IMR-90 (cell line): ENCODE measurements at places on chromosomes 6 and 20. TPM values are rescaled to one million over a fixed set of nuclear protein-coding genes. Genes with fewer than 3 reads are reported as not detected.

DNA sequence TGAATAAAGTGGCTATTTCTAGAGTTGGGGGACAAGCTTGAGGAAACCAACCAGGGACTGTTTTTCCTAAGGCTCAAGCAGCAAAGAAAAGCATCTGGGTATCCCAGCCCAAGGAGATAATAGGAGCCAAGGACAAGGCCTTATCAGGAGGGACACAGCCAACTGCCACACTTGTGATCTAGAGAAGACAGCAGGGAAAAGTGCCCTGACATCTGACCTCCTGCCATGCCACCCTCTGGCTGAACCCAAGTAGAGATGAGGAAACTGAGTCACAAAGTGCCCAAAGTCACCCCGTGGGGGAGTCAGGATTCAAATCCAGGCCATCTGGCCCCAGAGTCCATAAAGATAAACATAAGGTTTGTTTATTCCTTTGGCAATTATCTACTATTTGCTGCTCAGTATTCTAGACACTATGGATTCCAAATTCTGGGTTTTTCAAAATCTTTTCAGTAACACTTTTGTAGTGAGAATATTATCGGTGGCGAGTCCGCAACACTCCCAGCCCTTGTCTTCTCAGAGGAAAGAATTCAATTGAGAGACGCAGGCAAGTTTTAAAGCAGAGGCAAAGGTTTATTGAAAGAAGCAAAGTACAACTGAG is 3.5 kb upstream of the LBP start:
- DNase-seq: no peak
- H3K4me1 ChIP-seq: peaks cover 4% of the 10 kb centered on the region; the same call in 1 of the 2 replicates
- peaks cover 13% of the 10 kb centered on the region for H3K27me3 ChIP-seq
- H3K36me3 ChIP-seq: no peaks in the 10 kb centered on the region
- no peak overlapping the region for H3K4me3 ChIP-seq

RIPOR3 gene
- total RNA-seq: 0.28 and 0.54 TPM in 2 replicates

AVP gene
- total RNA-seq: not detected in 2 replicates

RIPPLY2 gene
- total RNA-seq: not detected in 2 replicates

DNA sequence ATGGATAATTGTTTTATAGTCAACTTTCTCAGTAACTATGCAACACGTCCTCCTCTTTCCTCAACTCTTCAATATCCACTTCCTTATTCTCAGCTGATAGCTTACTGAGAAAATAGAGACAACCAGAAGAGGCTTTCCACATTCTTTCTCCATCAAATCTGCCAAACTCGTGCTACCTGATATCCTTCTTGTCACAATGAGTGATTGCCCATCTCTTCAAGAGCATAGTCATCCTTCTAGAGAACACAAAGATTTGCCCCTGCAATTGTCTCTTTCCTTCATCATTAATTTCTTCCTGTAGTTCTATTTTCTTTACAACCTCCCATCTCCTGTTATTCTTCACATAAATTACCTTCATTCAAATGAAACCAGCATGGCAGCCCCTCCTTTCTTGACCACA is 75.9 kb upstream of the RGS17 start:
- H3K4me1 ChIP-seq: no peaks in the 10 kb centered on the region
- H3K27me3 ChIP-seq: no peaks in the 10 kb centered on the region
- no peak overlapping the region for H3K4me3 ChIP-seq
- DNase-seq: no peak

DNA sequence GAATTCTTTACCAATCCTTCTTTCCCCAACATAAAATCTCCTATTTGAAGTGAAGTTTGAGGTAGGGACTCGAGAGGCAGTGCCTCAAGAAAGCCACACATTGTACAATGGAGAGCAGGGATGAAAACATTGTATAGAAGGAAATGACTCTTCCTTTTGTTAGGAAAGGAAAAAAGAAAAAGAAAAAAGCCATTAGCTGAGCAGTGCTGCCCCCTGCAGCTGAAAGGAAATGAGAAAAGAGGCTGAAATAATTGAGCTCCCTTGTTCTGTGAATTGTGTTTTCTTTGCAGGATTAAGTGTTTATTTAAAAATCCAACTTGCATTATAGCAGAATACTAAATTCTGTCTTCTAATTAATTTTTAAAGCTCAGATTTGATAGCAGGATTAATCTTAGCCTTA is 162.9 kb upstream of the SASH1 start:
- no peak overlapping the region for H3K27ac ChIP-seq
- peak; percentile 25 for DNase-seq
- no peaks in the 10 kb centered on the region for H3K27me3 ChIP-seq
- no peak overlapping the region for H3K4me3 ChIP-seq

DNA sequence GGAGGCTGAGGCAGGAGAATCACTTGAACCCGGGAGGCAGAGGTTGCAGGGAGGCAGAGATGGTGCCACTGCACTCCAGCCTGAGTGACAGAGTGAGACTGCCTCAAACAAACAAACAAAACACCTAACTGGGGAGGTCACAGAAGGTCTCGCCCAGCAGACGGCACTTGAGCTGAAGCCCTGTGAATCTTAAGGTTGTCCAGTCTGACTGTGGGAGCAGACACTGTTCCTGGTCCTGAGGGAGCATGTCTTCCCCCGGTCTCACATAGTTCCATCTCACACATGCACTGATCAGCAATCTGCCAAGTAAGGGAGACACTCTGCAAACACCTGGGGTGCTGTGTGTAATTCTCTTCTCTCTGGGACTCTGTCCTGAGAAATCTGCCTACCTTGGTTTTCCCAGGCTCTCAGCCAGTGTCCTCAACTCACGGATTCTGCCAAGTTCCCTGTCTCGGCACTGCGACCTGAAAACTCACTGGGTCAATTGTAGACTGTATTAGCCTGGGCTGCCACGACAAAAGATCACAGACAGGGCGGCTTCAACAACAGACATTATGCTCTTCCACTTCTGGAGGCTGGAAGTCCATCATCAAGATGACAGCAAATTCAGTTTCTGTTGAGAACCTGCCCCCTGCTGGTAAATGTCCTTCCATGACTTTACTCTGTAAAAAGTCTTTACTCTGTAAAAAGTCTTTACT is 94.3 kb downstream of the JPH2 start:
- no peak overlapping the region for H3K4me3 ChIP-seq
- H3K27me3 ChIP-seq: peaks cover 2% of the 10 kb centered on the region; the same call in 1 of the 2 replicates
- peaks cover 3% of the 10 kb centered on the region for H3K4me1 ChIP-seq
- no peaks in the 10 kb centered on the region for H3K36me3 ChIP-seq
- no peak overlapping the region for H3K27ac ChIP-seq
- peak; percentile 49 for DNase-seq

GRCh38 chr6:3746119-3746691 is 5.3 kb downstream of the PXDC1 start:
- H3K4me3 ChIP-seq: no peak overlapping the region
- H3K27me3 ChIP-seq: no peaks in the 10 kb centered on the region
- peaks cover 34% of the 10 kb centered on the region for H3K4me1 ChIP-seq
- DNase-seq: no peak
- H3K36me3 ChIP-seq: peaks cover 9% of the 10 kb centered on the region; the same call in 1 of the 2 replicates

- H3K27ac ChIP-seq: no peak within 1 kb of the TSS
- no peaks in the 10 kb centered on the region for H3K27me3 ChIP-seq
- H3K4me1 ChIP-seq: no peaks in the 10 kb centered on the region
- peak within 1 kb of the TSS; percentile 72 for H3K4me3 ChIP-seq
- no peaks in the 10 kb centered on the region for H3K36me3 ChIP-seq
- peak; percentile 49 for DNase-seq
These were observed at the start of gene SGK1 for GRCh38 chr6:134317471-134318131. Gene SGK1, minus strand, starts transcription at chr6:134318112. Its CDS starts 652 bp downstream, at chr6:134317460.

- DNase-seq: no peak
- H3K36me3 ChIP-seq: no peaks in the 10 kb centered on the region
- no peak overlapping the region for H3K27ac ChIP-seq
- no peaks in the 10 kb centered on the region for H3K27me3 ChIP-seq
These were observed 249.2 kb downstream of the FARS2 start for GRCh38 chr6:5510331-5511133.

DNA sequence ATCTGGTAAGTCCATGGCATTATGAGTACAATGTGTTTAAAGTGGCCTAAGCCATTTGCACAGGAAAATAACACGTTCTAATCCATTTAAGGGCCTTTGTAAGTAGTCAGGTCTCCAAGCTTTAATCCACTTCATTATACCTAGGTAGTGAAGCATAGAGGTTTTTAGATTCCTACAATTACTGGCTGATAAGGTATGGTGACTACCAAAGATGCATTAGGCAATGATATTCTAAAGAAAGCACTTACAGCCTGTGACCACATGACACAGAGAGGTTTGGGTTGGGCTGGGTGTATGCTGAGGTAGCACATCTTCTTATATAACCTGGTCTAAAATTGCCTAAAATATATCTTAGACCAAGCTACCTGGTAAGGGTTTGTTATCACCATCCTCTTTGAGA is 504.4 kb downstream of the TFAP2B start:
- H3K4me1 ChIP-seq: no peaks in the 10 kb centered on the region
- DNase-seq: no peak
- H3K4me3 ChIP-seq: no peak overlapping the region
- H3K27ac ChIP-seq: no peak overlapping the region

DNA sequence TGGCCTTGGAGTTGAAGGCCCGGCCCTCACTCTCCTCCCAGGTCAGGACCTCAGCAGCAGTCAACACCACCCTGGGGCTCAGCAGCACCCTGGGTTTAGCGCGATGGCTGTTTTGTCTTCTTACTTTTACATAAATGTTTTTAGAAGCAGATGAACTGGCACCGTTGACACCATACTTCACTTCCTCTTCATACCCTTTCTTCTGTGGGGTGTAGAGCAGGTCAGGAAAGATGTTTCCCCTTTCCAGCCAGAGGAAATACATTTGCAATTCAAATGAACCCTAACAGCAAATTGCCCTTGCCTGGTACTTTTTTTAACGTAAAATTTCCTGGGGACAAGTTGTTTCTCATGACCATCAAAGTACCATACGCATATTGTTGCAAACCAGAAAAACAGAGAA is 54.7 kb upstream of the SNX9 start:
- no peak for DNase-seq
- H3K36me3 ChIP-seq: no peaks in the 10 kb centered on the region
- H3K27ac ChIP-seq: no peak overlapping the region
- H3K4me1 ChIP-seq: peaks cover 14% of the 10 kb centered on the region
- H3K4me3 ChIP-seq: no peak overlapping the region

GRCh38 chr6:139184047-139184446 is 49.2 kb downstream of the HECA start:
- H3K36me3 ChIP-seq: no peaks in the 10 kb centered on the region
- no peaks in the 10 kb centered on the region for H3K27me3 ChIP-seq
- no peak overlapping the region for H3K4me3 ChIP-seq
- no peak for DNase-seq
- H3K4me1 ChIP-seq: no peaks in the 10 kb centered on the region

- H3K4me3 ChIP-seq: no peak overlapping the region
- no peaks in the 10 kb centered on the region for H3K27me3 ChIP-seq
- peaks cover 40% of the 10 kb centered on the region for H3K36me3 ChIP-seq
- DNase-seq: no peak
- H3K4me1 ChIP-seq: peaks cover 6% of the 10 kb centered on the region; the same call in 1 of the 2 replicates
- H3K27ac ChIP-seq: no peak overlapping the region
These were observed 12.5 kb downstream of the CDC5L start for GRCh38 chr6:44399991-44400390.

- no peaks in the 10 kb centered on the region; the same call in 1 of the 2 replicates for H3K27me3 ChIP-seq
- H3K4me1 ChIP-seq: no peaks in the 10 kb centered on the region
- DNase-seq: peak; percentile 23
- H3K36me3 ChIP-seq: no peaks in the 10 kb centered on the region
- H3K27ac ChIP-seq: no peak overlapping the region
These were observed 114.5 kb upstream of the SOX4 start for GRCh38 chr6:21478883-21479539.

COL19A1 gene
- under 0.01 TPM in 1 of 2 replicates, not detected in the other for total RNA-seq

- H3K4me1 ChIP-seq: no peaks in the 10 kb centered on the region
- H3K36me3 ChIP-seq: peaks cover 95% of the 10 kb centered on the region
- no peaks in the 10 kb centered on the region for H3K27me3 ChIP-seq
- H3K4me3 ChIP-seq: no peak overlapping the region
- no peak overlapping the region for H3K27ac ChIP-seq
- DNase-seq: no peak
These were observed 47.8 kb downstream of the MYH7B start for GRCh38 chr20:35003211-35004031.

- H3K27ac ChIP-seq: no peak overlapping the region
- H3K27me3 ChIP-seq: peaks cover 2% of the 10 kb centered on the region; the same call in 1 of the 2 replicates
- no peak for DNase-seq
- no peak overlapping the region for H3K4me3 ChIP-seq
- no peaks in the 10 kb centered on the region for H3K4me1 ChIP-seq
These were observed 155.7 kb upstream of the JARID2 start for GRCh38 chr6:15090145-15090579.

- peaks cover 2% of the 10 kb centered on the region; the same call in 1 of the 2 replicates for H3K36me3 ChIP-seq
- H3K4me3 ChIP-seq: no peak overlapping the region
- no peaks in the 10 kb centered on the region for H3K4me1 ChIP-seq
- no peak overlapping the region for H3K27ac ChIP-seq
- DNase-seq: no peak
These were observed 116.7 kb upstream of the FAM184A start for GRCh38 chr6:119195204-119195603.

HLA-DRB5 gene
- not detected in 2 replicates for total RNA-seq

GRCh38 chr20:57621421-57622200 is 1.4 kb upstream of the ZBP1 start:
- H3K36me3 ChIP-seq: no peaks in the 10 kb centered on the region
- H3K4me1 ChIP-seq: no peaks in the 10 kb centered on the region
- no peak overlapping the region for H3K4me3 ChIP-seq
- H3K27me3 ChIP-seq: peaks cover 9% of the 10 kb centered on the region
- H3K27ac ChIP-seq: no peak overlapping the region

- H3K27ac ChIP-seq: no peak overlapping the region
- no peaks in the 10 kb centered on the region for H3K27me3 ChIP-seq
- H3K4me3 ChIP-seq: no peak overlapping the region
- H3K36me3 ChIP-seq: no peaks in the 10 kb centered on the region
These were observed 97.8 kb downstream of the JARID2 start for GRCh38 chr6:15343490-15344191.

DNA sequence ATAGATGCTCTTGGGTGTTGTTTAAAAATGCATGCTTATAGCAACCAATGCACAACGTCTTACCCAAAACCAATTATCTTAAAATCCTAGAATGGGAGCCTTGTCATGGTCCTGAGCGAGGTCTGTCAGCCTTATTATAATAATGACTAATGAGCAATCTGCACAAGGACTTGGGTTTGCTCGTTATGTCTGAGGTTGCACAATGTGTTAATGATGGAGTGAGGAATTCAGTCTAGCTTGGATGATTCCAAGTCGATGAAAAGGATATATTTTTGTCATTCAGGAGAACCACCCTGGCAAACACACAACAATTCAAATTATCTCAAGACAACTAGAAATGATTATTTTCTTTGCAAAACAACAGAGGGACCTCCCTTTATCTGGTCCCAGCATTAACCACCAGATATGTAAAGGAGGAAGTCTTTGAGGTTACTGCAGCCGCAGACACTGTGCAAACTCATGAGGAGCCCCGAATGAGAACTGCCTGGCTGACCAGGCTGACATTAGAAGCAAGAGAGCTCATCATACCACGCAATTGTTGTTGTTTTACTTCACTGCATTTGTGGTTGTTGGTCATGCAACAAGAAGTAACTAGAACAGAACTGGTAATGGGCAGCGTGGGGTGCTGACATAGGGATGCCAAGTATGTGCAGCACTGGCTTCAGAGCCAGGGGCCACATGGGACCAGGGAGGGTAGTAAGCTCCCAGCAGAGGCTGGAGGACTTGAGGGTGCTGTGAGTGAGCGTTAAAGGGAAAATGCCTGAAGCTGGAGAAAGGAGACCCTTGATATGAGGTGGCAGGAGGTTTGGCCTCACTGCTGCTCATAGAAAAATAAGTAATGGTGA is 488.3 kb downstream of the CDH26 start:
- H3K4me3 ChIP-seq: no peak overlapping the region
- no peak overlapping the region for H3K27ac ChIP-seq
- no peaks in the 10 kb centered on the region for H3K27me3 ChIP-seq
- DNase-seq: no peak
- H3K36me3 ChIP-seq: no peaks in the 10 kb centered on the region
